ENCODE measurements at places on chromosomes 6 and 20.

GRCh38 chr6:47810885-47811284, 29.1 kb downstream of the OPN5 start:
- no peak for DNase-seq

- DNase-seq: no peak
These were observed 23.0 kb downstream of the RAB23 start for GRCh38 chr6:57198926-57199636.

DNA sequence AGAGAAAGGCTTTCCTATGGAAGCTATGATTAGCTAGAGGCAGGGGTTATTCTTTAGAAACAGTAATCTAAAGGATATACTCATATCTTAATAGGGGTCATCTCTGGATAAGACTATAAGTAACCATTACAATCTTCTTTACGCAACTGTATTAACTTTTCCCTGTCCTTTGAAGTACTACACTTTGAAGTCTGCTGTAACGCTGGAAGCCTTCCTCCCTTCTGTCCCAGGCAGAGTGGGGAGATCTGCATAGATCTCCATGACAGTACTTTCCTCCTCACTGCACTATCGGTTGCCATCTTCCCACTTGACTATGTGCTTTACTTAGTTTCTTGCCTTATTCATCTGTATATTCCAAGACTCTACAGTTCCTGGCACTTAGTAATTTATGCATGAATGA, 20.1 kb downstream of the SLC35B3 start:
- no peak for DNase-seq

GRCh38 chr20:44633187-44633810, 18.2 kb downstream of the ADA start:
- DNase-seq: no peak

DNA sequence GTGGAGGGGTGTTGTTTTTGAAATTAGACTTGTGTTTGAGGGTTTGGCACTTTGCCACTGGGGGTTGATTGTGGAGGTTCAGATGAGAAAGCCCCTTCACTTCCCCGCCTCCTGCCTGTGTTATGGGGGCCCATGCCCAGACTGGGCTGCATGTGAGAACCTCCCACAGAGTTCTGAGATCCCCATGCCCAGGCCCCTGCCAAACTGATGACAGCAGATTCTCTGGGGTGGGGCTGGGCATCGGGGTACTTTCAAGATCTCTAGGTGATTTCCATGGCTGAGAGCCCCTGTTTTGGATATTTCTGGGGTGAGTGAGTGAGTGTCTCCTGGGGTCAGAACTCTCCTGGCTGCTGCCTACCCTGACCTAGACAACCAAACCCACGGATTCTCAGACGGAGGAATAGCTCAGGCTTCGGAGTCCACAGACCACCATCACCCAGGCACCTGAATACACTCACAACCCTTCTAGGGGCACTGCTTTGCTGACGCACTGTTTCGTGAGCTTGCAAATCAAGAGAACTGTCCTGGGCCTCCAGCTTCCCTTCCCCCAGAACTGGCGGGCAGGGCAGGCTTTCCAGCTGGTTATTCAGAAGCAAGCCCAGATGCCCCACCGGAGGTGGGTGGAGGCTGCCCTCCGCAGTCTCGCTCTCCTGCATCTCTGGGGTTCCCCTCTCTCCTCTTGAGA, 6.3 kb downstream of the BCAS1 start:
- no peak for DNase-seq

- no peak for DNase-seq
These were observed 652 bp downstream of the BMP6 start for GRCh38 chr6:7726416-7727085.

GRCh38 chr6:82380566-82381185, 17.1 kb downstream of the TPBG start:
- no peak for DNase-seq

DNA sequence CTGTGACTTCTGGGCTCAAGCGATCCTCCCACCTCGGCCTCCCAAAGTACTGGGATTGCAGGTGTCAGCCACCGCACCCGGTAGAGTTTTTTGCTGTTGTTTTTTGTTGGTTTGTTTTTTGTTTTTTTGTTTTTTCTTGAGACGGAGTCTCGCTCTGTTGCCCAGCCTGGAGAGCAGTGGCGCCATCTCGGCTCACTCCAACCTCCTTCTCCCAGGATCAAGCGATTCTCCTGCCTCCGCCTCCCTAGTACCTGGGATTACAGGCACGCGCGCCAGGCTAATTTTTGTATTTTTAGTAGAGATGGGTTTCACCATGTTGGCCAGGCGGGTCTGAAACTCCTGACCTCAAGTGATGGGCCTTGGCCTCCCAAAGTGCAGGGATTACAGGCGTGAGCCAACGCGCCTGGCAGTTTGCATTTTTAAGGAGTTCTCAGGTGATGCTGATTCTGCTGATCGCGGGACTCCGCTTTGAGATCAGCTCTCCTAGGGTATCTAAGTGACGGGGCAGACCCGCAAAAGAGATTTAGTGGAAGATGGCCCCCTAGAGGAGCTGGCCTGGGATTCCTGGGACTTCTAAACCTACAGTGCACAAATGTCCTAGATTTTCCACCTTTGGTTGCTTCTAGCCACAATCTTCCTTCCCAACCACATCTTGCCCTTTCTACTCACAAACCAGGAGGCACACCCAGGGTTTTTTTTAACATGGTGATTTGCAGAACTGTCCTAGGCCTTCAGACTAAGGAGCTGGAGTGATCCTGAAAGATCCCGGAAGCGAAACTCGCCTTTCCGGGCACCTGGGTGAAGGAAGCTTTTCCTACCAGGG, 45.2 kb downstream of the DPPA5 start:
- DNase-seq: no peak

DNA sequence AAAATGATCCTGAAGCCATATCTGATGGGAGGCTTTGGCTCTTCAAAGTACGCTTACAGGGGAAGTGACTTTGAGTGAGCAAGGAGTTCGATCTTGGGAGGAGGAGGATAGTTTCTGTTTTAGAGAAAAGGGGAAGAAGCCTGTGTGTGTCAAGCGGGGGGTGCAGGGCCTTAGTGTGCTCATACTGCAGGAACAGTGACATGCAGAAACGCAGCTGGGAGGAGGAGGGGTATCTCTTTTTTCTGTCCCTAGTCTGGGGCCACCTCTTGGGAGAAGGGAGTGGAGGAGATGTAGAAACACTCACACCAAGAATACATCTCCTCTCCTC, 19.8 kb downstream of the SIRPD start:
- DNase-seq: no peak

DNA sequence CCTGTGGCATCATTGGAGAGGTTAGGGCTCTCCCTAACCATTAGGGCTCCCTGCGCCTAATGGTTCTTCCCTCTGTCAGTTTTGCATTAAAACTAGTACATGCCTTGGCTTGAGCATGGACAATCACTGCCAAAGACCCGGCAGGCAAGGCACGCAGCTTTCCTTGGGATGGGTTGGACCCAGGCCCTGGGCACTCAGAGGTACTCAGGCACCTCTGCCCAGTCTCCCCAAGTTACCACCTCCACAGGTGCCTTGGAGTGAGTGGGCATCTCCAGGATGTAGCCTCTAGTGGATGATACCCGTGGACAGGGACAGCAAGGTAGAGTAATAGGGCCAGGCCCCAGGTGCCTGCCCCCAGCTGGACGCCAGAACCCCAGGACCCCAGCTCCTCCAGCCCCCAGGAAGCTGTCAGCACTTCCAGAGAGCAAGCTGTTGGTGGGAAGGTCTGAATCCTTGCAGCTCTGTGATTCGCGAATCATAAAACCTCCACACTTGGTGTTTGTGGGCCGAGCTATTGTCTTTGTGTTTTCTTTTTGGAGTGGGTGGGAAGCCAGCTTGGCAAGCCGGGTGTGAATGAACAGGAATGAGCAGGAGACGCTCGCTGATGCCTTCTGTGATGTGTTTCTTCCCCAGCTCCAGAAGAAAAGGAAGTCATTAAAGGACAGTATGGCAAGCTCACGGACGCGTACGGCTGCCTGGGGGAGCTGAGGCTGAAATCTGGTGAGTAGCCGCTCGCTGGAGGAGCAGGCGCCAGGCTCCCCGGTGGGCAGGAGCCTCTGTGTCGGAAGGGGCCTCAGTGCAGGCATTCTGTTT, 35.1 kb downstream of the SYNJ2 start:
- no peak for DNase-seq

- DNase-seq: no peak
These were observed 37.9 kb downstream of the ZC3H12D start for GRCh38 chr6:149446791-149447376.

DNA sequence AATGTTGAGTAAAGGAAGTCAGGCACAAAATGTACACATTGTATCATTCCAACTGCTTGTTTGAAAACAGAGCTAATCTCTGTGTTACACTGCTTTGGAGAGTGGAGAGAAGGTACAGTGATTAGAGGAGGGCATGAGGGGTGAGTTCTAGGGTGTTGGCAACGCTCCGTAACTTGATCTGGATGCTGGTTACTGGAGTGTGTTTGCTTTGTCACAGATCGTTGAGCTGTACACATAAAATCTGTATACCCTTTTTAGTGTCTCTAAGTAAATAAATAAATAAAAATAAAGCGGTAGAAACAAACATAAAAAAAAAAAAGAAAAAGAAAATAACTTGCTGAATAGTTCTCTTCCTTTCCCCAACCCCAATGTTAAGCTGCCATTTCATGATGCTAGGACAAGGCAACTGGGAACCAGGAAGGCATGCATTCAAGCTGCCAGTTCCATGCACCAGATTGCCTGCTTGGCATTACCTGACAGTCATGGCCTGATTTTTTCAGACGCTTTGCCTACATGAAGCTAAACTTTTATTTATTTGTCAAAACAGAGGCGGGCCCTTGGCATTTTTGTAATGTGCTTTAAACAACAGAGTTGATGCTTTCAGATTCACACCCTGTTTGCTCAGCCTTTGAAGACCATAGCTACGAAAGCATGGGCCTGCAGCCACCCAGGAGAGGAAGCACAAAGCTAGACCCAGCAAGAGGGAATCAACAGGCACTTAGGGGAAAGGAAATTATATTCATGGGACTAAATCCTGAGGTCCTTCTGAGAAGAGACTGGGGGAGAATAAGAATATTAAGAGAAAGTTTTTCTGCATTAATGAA, 21.2 kb downstream of the TNFRSF21 start:
- no peak for DNase-seq
